ENCODE measurements at places on chromosomes 16 and 17. TPM values are rescaled to one million over a fixed set of nuclear protein-coding genes. Genes with fewer than 3 reads are reported as not detected.
A peak's percentile ranks its signal among the peaks of the same experiment; 100 is the strongest.

DNA sequence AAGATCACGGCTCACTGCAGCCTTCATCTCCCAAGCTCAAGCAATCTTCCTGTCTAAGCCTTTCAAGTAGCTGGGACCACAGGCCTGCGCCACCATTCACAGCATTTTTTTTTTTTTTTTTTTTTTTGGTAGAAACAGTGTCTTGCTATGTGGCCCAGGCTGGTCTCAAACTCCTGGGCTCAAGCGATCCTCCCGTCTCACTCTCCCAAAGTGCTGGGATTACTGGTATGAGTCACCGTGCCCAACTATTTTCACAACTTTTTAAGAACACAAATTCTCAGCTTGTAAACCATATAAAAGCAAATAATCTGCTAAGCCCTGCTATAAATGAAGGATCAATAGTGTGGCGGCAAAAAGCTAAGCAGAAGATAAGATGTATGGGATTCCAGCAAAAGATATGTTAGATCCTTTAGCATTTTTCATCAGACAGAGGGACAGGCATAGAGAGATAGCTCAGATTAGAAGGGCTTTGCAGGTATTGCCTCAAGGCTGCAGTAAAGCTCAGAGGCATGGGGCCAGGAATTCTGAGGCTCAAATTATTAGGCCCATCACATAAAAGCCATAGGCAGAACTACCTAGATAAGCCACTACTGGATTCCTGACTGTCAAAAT is 55.1 kb downstream of the EMP2 start:
- H3K4me1 ChIP-seq, result no peaks in the 10 kb centered on the region
- no peaks in the 10 kb centered on the region for H3K27me3 ChIP-seq
- H3K27ac ChIP-seq, result no peak overlapping the region
- DNase-seq, result no peak
- no peaks in the 10 kb centered on the region for H3K36me3 ChIP-seq

The SPATA22 gene
- 0.31 TPM for total RNA-seq

GRCh38 chr17:14334276-14334840 is 33.5 kb downstream of the HS3ST3B1 start:
- no peaks in the 10 kb centered on the region for H3K36me3 ChIP-seq
- no peak overlapping the region for H3K4me3 ChIP-seq
- no peaks in the 10 kb centered on the region for H3K4me1 ChIP-seq
- no peaks in the 10 kb centered on the region for H3K27me3 ChIP-seq
- no peak for DNase-seq

DNA sequence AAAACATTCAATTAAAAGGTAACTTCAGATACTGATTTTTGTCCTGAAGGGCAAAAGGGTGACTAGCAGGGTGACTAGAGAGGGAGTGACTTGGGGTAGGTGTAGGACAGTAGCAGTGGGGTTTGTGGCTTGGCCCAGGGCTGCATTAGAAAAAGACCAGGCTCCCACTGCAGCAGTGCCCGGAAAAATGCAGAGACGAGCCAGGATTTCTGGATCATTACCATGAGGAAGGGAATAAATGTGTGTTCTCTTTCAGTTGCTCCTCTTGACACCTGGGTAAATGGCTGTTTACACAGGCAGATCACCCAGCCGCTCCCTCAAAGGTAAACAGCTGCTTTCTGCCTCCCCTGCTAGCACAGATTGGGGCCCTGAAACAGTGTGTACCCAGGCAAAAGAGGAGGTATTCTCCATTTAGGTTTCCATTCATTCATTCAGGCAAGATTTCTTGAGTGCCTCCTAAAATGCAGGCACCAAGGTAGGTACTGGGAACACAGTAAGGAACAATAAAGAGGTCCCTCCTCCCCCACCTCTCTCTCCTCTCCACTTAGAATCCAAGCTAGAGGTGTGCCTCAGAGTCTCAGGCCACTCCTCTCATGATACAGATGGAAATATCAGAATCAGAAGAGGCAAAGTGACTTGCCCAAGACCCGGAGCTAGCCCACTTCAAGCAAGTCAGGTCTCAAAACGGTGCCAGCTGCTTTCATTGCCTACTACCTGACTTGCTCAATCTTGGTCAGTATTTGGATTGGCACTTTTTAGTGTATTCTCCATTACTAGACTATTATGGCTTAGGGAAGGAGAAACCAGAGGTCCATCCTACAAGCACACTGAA is 15.2 kb upstream of the TOX3 start:
- no peak for DNase-seq
- no peaks in the 10 kb centered on the region for H3K27me3 ChIP-seq
- no peaks in the 10 kb centered on the region for H3K36me3 ChIP-seq
- no peak overlapping the region for H3K27ac ChIP-seq

The CDRT4 gene
- 8.0 TPM for total RNA-seq

- H3K4me3 ChIP-seq, result no peak overlapping the region
- no peaks in the 10 kb centered on the region for H3K36me3 ChIP-seq
- H3K27ac ChIP-seq, result no peak overlapping the region
- no peak for DNase-seq
These were observed 478.3 kb upstream of the ERCC4 start for GRCh38 chr16:13441675-13442074.

The KIFC3 gene
- 109 TPM for total RNA-seq

GRCh38 chr16:84448444-84448843 is 56.0 kb downstream of the MEAK7 start:
- H3K36me3 ChIP-seq, result no peaks in the 10 kb centered on the region
- H3K4me3 ChIP-seq, result no peak overlapping the region
- no peaks in the 10 kb centered on the region for H3K27me3 ChIP-seq
- H3K27ac ChIP-seq, result no peak overlapping the region
- no peaks in the 10 kb centered on the region for H3K4me1 ChIP-seq
- DNase-seq, result peak; percentile 31

DNA sequence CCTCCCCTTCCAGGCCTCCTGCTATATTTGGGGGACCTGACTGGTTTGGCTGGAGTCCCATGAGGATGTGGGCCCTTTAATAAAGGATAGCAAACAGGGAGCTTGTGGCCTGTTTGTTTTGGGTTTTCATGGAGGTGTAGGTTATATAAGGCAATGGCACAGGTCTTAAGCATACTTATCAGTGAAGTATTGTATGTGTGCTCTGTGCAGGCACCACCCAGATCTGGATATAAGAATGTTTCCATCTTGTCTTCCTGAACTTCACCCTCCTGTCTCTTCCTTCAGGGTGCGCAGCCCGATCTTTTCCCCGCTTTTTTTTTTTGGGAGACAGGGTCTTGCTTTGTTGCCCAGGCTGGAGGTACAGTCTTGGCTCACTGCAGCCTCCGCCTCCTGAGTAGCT is 10.6 kb downstream of the SLC52A1 start:
- H3K4me3 ChIP-seq, result no peak overlapping the region
- no peaks in the 10 kb centered on the region for H3K27me3 ChIP-seq
- H3K27ac ChIP-seq, result no peak overlapping the region
- no peak for DNase-seq
- peaks cover 12% of the 10 kb centered on the region for H3K36me3 ChIP-seq

The BCL6B gene
- total RNA-seq, result 33.3 TPM

The TAF1C gene
- total RNA-seq, result 64.7 TPM

GRCh38 chr16:66850115-66850815 is 6.1 kb downstream of the CA7 start:
- peaks cover 3% of the 10 kb centered on the region for H3K27me3 ChIP-seq
- no peaks in the 10 kb centered on the region for H3K4me1 ChIP-seq
- H3K4me3 ChIP-seq, result no peak overlapping the region
- no peak for DNase-seq
- no peak overlapping the region for H3K27ac ChIP-seq

DNA sequence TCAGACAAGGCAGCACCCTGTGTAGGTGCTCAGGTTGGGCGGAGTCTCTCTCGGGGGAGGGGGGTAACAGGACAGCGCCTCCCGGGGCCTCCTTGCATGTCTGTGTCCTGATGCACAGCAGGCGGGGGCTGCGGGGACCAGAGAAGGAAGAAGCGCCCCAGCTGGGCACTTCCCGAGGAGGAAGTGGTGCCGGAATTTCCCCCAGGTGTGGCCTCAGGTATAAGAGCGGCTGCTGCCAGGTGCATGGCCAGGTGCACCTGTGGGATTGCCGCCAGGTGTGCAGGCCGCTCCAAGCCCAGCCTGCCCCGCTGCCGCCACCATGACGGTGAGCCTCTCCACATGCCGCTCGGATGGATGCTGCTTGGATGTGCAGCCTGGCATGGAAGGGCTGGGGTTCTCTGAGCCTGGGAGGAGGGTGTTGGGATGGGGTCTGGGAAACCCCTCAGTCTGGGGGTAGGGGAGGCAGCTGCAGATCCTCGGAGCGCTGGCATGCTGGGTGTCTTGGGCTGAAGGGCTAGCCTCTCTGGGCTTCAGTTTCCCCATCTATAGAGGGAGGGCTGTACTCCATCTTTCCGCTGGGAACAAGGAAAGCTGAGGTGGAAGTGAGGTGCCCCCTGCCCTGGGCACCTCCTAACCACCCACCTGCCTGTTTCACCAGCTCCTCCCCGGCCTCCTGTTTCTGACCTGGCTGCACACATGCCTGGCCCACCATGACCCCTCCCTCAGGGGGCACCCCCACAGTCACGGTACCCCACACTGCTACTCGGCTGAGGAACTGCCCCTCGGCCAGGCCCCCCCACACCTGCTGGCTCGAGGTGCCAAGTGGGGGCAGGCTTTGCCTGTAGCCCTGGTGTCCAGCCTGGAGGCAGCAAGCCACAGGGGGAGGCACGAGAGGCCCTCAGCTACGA is at the start of gene IL17C:
Gene IL17C (plus strand): TSS at position 250 of the 908 bp plus-strand sequence. CDS start 70 bp downstream, at position 320.
- H3K4me3 ChIP-seq, result no peak within 1 kb of the TSS
- peaks cover 6% of the 10 kb centered on the region for H3K27me3 ChIP-seq
- H3K4me1 ChIP-seq, result peaks cover 4% of the 10 kb centered on the region

The GLTPD2 gene
- total RNA-seq, result 0.35 TPM
